ENCODE measurements at places on chromosomes 7 and 10.

- DNase-seq, result no peak
Measured at GRCh38 chr7:15461576-15461975, 100.2 kb downstream of the AGMO start.

- DNase-seq, result no peak
Measured at GRCh38 chr10:52420656-52421055, 106.6 kb downstream of the DKK1 start.

GRCh38 chr7:119929891-119930290 is 343.1 kb upstream of the KCND2 start:
- no peak for DNase-seq

GRCh38 chr10:118955951-118956801 is 73.3 kb upstream of the NANOS1 start:
- DNase-seq, result no peak

DNA sequence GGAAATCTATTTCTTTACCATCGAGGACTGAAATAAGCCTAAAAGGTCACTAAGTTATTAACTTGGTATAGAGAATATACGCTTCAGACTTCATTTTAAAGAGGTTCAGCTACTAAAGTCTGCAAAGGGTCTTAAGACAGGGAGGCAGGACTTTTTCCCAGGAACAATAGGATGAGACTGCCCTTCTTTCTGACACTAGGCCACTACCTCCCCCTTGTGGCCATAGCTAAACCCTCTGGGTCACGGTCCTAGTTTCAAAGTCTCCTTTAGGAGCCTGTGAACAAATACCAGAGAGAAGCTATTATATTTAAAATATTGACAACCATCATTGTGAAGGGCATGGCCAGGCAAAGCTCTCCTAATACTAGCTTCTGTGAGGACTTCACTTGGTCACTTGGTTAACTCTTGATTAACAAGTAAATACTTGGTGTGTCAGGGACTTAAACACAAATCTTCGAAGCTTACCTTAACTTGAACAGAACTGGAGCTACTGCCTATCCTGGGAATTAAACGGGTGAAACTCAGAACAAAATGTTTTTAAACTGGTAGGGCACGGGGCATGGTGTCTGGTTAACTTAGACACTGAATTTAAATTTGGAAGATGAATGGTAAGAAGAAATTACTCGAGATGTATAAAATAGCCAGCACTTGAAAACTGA is 75.6 kb downstream of the CCDC6 start:
- DNase-seq, result no peak

DNA sequence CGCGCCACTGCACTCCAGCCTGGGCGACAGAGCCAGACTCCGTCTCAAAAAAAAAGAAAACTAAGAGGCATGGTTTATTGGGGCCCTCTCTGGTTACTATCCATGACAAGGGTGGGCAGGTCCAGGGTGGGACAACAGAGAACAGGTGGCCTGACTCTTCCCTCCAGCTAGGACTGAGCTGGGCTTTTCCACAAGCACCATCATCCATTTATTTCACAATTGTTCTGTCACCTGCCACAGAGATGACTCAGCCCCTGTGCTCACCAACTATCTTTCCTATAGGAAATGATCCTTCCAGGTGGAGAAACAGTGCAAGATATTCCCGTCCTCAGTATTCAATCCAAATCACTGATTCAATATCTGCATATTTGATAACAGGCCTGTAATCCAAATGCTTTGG is 44.9 kb upstream of the MYL10 start:
- DNase-seq, result no peak

- DNase-seq, result no peak
Measured at GRCh38 chr7:41315764-41316163, 387.1 kb downstream of the INHBA start.

DNA sequence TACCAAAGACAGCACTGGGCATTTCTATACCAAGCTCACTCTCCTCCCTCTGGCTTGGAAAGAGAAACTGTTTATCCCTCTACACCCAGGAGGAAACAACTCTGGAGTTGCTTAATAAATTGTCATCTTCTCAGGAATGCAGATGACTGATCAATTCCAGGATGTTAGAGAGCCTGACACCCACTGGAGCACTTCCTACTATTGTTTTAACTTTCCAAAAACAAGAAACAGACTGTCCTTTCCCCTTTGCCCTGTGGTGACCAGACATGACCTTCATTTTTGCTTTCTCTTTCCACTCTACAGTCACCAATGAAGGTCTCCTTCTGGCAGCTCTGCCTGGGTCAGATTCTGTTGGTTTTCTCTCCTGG is 19.6 kb downstream of the GIMAP4 start:
- DNase-seq, result no peak

DNA sequence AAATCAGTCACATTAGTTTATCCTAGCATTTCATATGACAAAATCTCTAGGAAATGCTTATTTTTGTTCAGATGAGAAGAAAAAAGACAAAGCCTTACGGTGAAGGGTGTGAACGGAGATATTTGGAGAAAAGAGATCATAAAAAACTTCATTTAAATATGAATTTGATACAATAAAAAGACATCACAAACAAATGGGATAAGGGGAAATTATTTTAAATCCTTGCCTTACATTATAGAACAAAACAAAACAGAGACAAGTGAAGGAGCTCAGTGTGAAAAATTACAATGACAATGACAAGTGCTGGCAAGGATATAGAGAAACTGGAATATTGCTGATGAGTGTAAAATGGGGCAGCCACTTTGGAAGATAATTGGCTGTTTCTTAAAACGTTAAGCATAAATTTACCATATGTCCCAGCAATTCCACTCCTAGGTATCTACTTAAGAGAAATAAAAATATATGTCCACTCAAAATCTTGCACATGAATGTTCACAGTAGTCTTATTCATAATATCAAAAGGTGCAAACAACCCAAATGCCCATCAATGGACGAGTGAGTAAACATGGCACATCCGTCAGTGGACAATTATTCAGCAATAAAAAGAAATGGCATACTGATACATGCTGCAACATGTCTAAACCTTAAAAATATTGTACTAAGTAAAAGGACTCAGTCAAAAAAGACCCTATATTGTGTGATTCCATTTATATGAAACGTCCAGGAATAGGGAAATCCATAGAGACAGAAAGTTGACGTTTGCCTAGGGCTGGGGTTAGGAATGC is 66.1 kb upstream of the RAPGEF5 start:
- DNase-seq, result no peak

Data from stimulated activated CD4-positive, alpha-beta T cell treated with anti-CD3 and anti-CD28 coated beads, Interleukin-1b, Interleukin-23, amount 100 ng/mL, for 48 hours (primary cell).